ENCODE measurements at places on chromosomes 3 and 15. TPM values are rescaled to one million over a fixed set of nuclear protein-coding genes. Genes with fewer than 3 reads are reported as not detected.
A peak's percentile ranks its signal among the peaks of the same experiment; 100 is the strongest.

The ACTC1 gene
- 12,822 TPM for total RNA-seq

The ECE2 gene
- total RNA-seq = not detected

The TXNRD3 gene
- total RNA-seq = 5.4 TPM

The ANKRD63 gene
- total RNA-seq = 0.65 TPM

The RFT1 gene
- 9.8 TPM for total RNA-seq

DNA sequence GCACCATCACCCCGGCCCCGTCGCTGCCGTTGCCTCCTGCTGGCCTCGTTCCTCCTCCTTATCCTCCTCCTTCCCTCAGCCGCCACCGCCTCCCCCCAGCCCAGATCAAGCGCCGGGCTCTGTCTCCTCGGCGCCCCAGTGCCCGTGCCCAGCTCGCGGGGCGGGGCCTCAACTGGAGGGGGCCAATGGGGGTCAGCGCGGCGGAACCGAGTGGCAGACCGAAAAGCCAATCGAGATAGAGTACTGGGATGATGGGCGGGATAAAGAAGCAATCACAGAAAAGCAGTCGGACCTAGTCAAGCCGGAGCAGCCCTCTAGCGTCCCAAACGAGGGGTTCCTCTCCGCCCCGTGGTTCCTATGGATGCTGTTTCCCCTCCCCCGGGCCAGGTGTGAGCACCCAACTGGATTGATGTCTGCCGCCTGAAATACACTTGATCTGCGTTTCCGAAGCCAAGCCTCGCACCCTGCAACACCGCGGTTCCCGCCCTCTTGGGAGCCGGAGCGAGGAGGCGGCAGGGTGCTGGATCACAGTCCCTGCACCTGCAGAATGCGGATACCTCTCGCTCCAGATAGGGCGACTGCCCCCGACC lies at the start of gene FRMD5:
FRMD5 (minus strand) TSS at position 121 of the 590 bp plus-strand sequence.
- peak; percentile 88 for DNase-seq

DNA sequence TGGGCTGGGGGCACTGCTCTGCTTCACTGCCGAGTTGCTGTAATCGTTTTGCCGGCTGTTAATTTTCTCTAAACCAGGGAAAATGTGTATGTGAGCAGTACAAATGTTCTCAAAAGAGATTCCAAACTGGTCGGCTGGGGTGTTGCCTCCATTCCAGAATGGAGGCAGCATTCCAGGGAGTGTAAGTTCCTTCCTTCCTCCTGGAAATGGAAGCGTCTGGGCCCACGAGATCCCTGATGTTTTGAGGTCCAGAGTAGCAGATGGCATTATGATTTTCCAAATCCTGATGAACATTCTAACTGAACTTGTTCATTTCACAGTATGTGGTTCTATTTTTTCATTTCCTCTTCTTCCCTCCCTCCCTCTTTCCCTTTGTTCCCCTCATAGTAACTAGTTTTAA lies 64.4 kb upstream of the SKOR1 start:
- DNase-seq = no peak

GRCh38 chr15:100718075-100718980 lies 115.9 kb downstream of the ASB7 start:
- no peak for DNase-seq

- no peak for DNase-seq
These were observed 106.2 kb downstream of the DGKG start for GRCh38 chr3:186255703-186256331.

- no peak for DNase-seq
These were observed 36.5 kb upstream of the PDZRN3 start for GRCh38 chr3:73661265-73661664.

GRCh38 chr15:96413657-96414056 lies 83.2 kb downstream of the NR2F2 start:
- DNase-seq = no peak

DNA sequence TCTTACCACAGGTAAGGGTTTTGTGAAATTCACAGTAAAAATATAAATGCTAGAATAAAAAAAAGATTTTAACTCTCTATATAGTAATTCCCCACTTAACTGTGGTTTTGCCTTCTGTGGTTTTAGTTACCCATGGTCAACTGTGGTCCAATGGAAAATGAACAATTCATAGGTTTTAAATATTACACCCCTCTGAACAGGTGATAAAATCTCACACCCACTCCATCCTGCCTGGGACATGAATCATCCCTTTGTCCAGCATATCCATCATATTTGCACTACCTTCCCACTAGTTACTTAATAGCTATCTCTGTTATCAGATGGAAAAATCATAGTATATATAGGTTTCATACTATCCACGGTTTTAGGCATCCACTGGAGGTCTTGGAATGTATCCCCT lies 49.2 kb downstream of the HDGFL3 start:
- DNase-seq = no peak

Measured in Right ventricle myocardium superior (tissue), 1 donor.